Stimulated activated CD4-positive, alpha-beta T cell treated with anti-CD3 and anti-CD28 coated beads, Interleukin-12 subunit alpha, Interleukin-12 subunit beta, amount 100 ng/mL, for 4 hours (primary cell): ENCODE measurements at places on chromosomes 1 and 21.

DNA sequence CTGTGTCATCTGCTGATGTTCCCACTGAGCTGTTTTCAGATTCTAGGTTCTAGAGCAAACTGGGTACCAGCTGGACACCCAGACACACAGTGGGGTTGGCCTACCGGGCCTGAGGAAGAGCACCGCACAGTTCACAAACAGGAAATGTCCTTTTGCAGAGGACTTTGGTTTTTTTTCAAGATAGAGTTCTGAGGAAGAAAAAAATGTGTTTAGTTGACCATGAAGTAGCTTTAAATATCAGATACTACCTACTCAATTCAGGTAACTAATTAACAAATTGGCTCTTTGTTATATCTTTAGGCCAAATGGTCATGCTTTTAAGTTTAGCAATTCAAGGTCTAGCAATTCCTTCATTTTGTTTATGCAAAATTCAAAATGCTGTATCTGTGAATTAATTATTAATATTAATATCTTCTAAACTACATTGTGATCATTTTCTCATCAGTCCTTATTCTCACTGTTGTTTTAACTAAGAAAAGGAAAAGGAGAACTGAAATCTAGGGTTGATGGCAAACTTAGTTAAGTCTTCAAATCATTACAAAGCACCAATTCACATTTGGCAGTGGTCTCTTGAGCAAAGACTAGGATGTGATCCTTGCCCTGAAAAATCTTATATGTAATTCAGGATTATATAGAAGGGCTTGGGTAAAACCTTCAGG, 17.2 kb upstream of the NCF2 start:
- no peak for DNase-seq

GRCh38 chr1:162536511-162536910, 25.0 kb upstream of the UAP1 start:
- DNase-seq, result no peak

DNA sequence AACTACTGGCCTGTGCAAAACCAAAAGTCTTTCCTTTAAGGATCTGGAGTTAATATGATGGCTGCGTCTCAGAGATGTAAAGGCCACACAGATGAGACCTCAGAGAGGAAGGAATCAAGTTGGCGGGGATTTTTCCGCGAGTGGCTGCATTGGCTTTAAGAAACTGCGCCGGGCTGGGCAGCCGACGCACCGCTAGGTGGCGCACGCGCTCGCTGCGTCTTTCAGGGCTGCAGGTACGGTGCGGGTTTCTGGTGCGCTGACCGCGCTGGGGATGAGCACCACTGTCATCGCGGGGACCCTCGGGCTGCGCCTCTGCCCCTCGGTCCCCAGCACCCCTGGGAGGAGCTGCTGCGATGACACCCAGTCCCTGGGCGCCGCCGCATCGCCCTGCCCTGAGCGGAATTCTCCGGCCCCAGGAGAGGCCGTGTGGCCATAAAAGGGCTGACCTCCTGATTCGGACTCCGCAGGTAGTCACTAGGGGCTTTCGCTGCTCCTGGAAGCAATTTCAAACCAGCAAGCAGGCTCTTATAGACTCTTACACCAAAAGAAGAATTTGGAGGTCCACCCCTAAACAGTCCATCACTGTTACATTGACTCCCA, 241.0 kb downstream of the KCNJ6 start:
- DNase-seq, result peak; percentile 61

- DNase-seq, result no peak
These were observed 28.2 kb downstream of the BATF3 start for GRCh38 chr1:212671342-212672031.

GRCh38 chr1:173717238-173717637, 2.5 kb downstream of the KLHL20 start:
- DNase-seq, result no peak

DNA sequence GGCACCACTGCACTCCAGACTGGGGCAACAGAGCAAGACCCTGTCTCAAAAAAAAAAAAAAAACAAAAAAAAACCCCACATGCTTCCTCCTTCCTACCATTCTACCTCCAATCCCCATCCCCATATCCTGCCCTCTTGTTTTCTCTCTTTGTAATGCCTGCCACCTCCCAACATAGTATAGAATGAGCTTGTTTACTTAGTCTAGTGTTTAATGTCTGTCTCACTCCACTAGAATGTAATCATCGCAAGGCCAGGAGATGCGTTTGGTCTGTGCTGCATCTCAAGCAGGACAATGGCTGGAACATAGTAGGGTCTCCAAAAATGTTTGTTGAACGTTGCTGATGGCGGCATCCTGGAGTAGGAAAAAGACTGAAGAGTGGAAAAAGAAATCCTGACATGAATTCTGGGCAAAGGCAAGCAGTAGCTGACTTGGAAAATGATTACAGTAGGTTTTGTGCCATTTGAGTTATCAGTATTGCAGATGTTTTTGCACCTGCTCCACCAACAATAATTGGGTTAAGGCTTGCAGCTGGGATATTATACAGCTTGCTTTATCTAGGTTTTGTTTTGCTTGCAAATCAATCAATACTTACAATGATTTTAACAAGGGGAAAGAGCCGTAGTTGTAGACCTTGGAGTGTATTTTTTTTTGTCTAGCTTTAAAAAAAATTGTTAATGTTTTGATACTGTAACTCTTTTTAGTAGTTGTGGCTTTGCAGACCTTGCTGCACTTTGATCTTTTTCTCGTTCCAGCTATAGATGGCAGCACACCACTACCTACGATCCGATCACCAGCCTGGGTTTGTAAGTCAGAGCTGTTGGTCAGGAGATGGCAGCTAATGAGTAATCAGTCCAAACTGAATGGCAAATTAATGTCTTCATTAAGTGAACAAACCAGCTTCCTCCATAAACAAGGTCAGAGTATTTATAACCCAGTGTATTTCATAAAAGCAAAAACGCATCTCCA, 62.4 kb downstream of the BACH1 start:
- no peak for DNase-seq

DNA sequence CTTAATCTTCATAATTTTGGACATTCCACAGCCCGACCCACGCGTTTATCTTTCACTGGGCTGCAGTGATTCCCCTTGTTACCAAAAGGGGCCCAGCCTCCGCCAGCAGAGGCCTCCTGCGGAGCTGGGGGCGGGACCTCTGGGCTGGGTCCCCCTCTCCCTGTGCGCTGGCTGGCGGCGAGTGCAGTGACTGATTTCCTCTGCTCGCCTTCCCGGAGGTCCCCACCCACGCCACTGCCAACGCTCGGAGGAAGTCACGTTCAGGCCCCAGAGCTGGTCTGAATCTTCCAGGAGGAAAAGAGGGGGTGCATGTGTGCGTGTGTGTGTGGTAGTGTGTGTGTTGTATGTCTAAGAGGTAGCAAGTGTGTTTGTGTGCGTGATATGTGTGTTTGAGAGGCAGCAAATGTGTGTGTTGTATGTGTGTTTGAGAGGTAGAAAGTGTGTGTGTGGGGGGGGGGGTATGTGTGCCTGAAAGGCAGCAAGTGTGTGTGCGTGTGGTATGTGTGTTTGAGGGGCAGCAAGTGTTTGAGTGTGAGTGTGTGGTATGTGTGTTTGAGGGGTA, 35.0 kb upstream of the JAK1 start:
- peak; percentile 74 for DNase-seq

DNA sequence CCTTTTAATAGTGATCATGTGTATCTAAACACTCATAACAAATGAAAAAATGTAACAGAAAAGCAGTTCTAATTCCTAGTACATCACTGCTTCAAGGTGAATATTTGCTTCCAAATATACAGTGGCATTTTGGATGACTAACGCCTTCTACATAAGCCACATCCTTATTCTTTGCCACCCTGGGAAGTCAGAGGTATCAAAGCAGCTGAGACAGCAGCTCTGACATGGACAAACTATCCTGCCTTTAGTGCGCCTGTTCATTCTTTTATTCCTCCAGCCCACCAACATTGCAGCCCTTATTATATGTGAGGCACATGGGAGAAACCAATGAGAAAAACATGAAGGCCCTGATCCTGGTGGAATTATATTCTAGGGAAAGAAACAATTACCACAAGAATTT, 183.0 kb downstream of the APP start:
- no peak for DNase-seq

DNA sequence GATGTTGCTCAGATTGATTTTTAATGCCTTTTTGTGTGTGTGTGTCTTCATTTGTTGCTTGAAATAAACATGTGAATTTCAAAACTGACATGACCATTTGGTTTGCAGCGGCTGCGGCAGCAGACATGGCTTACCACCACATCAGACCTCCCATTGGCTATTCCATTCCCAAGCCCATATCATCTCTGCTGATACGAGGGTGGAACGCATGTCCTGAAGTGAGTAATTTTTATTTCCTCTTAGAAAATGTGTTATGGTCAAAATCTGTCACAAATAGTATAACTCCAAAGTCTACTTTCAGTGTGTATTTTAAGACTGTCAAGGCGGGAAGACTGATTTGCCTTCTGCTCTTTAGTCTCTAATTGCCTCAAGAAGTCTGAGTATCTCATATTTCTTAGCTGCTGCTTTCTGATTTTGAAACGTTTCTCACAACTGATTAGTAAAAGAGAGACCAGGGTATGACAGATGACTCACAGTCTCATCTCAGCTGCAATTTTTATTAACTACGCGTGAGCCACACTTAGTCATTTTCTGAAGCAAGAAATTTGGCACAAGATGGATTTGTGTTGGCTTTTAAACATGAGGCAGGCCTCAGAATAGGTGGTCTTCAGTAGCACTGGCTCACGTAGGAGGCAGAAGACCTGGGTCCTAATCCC, 49.0 kb downstream of the LRRC53 start:
- no peak for DNase-seq

- no peak for DNase-seq
These were observed 8.1 kb downstream of the MIS18A start for GRCh38 chr21:32270748-32271147.

DNA sequence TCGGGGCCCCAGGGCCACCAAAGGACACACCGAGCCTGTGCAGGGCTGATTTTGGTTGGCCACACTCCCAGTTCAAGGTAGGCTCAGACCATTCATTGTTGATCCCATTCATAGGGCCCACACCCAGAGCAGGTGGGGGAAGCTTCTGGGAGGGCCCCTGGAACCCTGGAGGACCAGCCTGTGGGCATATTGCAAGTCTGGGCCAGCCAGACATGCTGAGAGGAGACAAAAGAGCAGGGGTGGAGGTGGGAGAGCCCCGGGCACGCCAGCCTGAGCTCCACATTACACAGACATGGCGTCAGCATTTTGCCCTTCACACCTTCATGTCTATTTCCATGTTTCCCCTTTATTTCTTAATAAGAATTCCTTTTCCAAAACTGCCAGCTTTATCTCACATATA, 25.7 kb downstream of the PMVK start:
- DNase-seq, result no peak

DNA sequence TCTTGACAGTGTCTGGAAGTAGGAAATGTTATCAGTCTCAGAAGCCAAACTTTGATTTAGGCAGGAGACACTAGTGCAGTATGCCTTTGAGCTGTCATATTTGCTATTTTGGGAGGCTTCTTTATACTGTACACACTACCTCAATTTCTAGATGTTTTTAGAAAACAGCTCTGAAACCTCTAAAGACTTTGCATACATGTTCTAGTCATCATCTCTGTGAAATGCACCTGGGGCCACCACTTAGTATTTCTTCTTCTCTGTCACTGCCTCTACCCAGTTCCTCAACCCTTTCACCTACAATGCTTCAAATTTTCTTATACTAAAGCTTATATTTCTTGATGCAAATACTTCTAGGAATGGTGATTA, 29.1 kb upstream of the PLA2G4A start:
- DNase-seq, result no peak

GRCh38 chr1:116988908-116989307, 12.7 kb upstream of the CD101 start:
- no peak for DNase-seq

DNA sequence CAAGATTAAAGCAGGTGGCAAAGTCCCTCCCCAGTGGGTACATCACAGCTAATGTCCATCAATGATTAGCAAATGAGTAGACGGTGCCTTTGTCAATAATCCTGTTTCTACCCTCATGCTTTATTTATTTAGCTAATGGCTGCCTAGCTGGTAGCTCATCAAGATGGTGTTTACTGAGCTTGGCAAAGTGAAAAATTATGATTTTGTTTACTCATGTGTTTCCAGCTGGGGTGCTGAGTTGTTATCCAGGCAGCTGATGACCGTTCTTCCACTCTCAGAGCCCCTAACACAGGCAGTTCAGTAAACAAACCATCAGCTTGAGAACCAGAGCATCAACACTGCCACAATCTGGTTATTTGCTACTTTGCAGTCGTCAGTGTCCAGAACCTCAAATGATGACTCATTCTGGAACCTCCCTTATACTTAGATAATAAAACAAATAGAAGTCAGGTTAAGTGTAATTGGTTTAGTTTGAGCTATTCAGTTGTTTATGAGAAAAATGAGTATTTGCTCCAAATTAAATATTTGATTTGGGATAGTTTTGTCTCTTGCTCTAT, 163.9 kb downstream of the ST6GALNAC5 start:
- no peak for DNase-seq

- DNase-seq, result peak; percentile 37
These were observed 65.9 kb downstream of the NDUFS5 start for GRCh38 chr1:39091845-39092645.

GRCh38 chr1:198519639-198520501, 20.6 kb downstream of the ATP6V1G3 start:
- DNase-seq, result no peak

DNA sequence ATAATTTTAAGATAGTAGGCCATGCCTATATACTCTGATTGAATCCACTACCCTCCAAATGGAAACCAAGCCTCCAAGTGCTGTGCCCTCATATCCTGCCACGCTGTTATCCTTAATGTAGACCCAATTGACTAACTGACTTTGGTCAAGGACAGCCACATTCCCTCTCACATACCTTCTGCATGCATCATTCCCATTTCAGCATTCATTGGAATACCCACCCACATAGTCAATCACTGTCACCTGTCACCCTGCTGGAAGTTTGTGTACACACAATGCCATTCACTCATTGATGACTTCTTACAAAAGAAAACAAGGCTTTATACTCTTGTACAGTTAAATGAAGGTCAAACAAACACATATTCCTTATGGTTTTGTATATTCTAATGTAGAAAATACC, 221.1 kb upstream of the PBX1 start:
- no peak for DNase-seq

DNA sequence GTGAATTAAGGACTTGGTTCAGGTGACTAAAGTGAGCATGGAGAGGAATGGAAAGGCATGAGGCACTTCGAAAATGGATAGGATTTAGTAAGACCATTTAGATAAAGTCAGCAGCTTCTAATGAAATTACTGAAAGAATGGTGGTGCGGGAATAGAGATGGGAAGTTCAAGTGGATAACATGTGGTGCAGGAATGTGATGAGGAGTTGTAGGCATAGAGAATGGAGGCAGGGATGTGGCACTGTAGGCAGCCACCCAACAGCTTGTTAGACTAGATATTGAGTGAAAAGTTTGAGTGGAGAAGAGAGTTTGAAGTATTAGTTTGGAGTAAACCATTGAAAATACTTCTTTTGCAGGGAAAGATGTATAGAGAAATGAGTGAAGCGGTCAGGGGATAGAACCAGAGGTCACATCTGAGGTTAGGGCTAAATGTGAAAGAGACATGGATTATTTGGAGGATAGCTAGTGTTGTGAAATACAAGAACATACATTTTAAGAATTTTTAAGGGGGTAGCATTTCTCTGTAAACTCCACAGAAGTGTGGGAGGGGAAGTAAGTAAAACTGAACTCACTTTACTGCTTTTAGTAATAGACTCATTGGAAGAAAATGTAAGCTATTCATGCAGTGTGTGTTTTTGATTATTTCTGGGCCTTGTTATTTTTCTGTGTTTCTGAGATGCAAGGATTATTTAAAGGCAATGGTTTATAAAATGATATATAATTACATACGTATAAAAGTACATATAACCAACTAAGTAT, 46.2 kb downstream of the DYRK1A start:
- no peak for DNase-seq

GRCh38 chr1:235090406-235091069, 38.1 kb downstream of the TOMM20 start:
- no peak for DNase-seq
